ENCODE measurements at places on chromosomes 6 and 20.

- DNase-seq: no peak
Measured at GRCh38 chr20:10488534-10488933, 53.4 kb downstream of the SLX4IP start.

DNA sequence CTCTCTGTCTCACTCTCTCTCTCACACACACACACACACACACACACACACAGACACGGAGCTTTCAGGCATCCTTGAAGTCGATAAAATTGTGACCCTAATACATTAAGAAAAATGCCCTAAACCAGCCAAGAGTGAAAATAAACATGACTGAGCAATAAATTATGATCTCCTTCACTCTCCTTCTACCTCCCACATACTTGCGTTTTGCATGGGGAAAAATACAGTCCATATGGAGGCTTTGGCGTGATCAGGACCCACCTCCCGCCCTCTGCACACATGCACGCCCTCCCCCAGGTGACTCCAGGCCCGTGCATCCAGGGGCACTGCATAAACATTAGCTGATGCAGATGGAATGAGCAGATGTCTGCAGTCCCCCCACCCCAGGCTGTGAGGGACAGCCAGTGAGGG is 114.2 kb upstream of the JARID2 start:
- DNase-seq: no peak

- DNase-seq: no peak
Measured at GRCh38 chr6:96899451-96899998, 1.8 kb upstream of the NDUFAF4 start.

DNA sequence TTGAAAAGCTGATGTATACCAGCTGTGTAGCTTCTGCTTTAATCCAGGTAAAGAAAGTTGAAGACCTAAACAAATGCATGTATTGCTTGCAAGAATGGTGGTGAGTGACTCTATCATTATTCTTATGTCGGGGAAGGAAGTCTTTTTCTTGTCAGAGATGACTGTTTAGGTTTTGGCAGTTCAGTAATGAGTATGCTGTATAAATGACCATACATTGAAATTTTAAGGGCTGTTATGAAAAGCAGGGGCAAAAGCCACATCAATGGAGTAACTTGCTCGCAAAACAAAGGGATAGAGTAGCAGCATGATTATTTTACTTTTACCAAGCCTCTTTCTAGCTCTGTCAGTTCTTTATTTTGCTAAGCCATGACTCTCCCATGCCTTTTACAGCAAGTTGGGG is 55.9 kb upstream of the NUP153 start:
- DNase-seq: no peak

DNA sequence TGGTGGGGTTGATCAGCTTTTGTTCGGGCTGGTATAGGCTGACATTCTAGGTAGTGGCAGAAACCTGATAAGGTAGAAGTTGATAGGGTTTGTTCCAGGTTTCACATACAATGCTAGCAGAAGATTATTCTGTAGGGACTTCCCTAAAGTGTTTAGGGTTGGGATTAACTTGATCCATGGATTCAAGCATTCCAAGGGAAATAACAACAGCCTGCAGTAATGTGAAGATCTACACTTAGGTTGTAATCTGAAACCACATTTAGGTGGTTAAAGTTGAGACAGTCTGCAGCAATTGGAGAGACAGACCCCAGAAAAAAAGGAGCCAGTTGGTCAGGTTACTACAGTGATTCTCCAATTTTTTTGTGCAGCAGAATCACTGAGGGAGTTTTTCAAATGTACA is 56.1 kb downstream of the GJA1 start:
- DNase-seq: no peak

Data from spinal cord (tissue), 10 donors.